ENCODE measurements at places on chromosomes 11 and 22. TPM values are rescaled to one million over a fixed set of nuclear protein-coding genes. Genes with fewer than 3 reads are reported as not detected.

DNA sequence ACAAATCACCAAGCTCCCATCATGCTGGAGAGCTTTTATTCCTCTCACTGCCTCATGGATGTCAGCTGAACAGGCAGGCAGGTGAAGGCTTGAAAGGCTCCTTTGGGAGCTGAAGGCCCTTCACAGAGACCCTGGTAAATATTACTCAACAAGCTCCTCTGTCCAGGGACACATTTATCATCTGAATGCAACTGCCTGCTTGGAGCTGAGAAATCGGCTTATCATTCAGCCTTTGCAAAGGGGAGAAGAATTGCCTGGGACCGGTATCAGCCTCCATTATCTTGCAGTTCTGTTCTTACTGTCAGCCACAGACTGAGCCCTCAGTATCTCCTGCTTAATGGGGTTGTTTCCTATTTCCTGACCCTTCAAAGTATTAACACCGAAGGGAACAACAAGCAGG is 113.8 kb upstream of the PITPNB start:
- peak; percentile 2 for DNase-seq

GRCh38 chr11:10857709-10858438 is at the start of gene ZBED5:
TSS of gene ZBED5 (minus strand) at chr11:10858053. CDS start at chr11:10854945, 3,108 bp downstream.
- DNase-seq, result peak; percentile 98

CDC42BPG gene
- 0.58 TPM for total RNA-seq

ENTHD1 gene
- total RNA-seq, result 4.9 TPM

DNA sequence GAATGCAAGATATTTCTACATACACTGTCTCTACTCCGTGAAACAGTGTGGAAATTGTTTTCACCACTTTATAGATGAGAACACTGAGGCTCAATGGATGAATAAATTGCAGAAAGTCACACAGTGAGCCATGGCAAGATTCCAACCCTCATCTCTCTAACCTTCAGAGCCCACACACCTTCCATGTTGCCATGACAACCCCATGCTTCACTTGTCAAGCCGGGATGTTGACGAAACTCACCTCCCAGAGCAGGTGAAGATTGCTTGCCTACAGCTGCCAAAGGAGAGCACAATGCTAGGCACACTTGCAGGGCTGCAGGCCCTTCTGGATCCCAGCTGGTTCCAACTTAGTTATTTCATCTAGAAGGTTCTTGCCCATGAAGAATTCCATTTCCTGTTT is 71.4 kb upstream of the SEZ6L start:
- DNase-seq, result no peak

Measured in sciatic nerve (tissue), 2 donors.